Stimulated activated CD8-positive, alpha-beta memory T cell treated with anti-CD3 and anti-CD28 coated beads, Interleukin-15, amount 100 ng/mL, for 4 hours (primary cell): ENCODE measurements at places on chromosomes 2 and 18.

- DNase-seq: no peak
Measured at GRCh38 chr2:216075510-216076485, 5.8 kb downstream of the PECR start.

DNA sequence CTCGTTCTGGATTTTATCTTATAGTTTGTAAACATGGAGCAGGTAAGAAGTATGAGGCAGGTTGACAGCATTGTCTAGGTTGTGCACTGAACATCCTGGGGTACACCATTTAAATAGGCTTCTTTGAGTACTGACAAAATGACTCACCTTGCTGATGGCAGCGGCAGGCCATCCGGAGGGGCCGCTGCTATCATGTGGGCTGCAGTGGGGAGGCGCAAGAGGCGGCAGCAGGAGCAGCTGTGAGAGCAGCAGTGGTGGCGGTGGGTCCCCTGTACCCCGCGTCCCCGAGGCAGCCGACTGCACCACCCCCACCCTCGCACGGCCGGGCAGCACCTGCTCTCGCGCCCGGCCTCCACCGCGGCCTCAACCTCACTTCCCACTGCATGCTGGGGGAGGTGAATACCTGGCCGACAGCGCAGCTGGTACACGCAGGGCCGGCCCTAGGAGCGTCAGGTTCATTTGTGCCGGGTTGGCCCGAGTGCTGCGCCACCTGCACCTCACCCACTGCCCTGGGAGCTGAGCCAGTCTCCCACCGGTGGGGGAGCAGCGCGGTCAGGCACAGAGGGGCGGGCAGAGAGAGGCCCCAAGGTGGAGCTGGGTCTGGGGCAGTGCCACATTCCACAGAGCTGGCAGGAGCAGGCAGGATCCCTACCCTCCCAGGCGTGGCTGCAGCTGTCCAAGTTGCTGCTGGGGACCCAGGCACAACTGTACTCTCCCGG, 154.5 kb upstream of the RBMS1 start:
- DNase-seq: no peak

GRCh38 chr18:54776282-54776977, 51.8 kb upstream of the RAB27B start:
- DNase-seq: no peak

DNA sequence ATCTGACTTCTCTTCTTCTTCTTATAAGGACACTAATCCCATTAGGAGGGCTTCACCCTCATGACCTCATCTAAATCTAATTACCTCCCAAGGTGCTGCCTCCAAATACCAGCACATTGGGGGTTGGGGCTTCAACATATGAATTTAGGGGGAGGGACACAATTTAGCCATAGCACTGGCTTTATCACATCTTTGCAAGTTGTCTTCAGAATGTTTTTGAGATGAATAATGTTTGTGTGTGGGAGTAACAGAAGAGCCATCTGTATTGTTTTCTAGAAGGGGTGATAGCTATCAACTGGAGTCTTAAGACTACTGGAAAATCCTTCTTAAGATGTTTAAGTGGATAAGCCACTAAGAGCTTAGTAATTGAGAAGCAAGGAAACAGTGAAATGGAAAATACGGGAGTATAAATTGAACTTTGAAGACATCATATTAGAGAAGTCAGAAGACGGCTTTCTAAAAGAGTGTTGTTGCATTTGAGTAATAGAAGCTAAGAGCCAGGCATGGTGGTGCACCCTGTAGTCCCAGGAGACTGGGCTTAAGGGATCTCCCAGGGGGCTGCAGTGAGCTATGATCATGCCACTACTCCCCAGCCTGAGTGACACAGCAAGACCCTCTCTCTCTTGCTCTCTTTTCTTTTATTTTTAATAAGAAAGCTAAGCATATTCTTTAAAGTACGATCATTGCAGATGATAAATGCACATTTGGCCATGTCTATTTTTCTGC, 32.6 kb upstream of the B3GNT2 start:
- no peak for DNase-seq

- no peak for DNase-seq
Measured at GRCh38 chr18:38413193-38413592, 847.6 kb upstream of the CELF4 start.

GRCh38 chr2:54428108-54428831, 27.9 kb upstream of the SPTBN1 start:
- DNase-seq: no peak

DNA sequence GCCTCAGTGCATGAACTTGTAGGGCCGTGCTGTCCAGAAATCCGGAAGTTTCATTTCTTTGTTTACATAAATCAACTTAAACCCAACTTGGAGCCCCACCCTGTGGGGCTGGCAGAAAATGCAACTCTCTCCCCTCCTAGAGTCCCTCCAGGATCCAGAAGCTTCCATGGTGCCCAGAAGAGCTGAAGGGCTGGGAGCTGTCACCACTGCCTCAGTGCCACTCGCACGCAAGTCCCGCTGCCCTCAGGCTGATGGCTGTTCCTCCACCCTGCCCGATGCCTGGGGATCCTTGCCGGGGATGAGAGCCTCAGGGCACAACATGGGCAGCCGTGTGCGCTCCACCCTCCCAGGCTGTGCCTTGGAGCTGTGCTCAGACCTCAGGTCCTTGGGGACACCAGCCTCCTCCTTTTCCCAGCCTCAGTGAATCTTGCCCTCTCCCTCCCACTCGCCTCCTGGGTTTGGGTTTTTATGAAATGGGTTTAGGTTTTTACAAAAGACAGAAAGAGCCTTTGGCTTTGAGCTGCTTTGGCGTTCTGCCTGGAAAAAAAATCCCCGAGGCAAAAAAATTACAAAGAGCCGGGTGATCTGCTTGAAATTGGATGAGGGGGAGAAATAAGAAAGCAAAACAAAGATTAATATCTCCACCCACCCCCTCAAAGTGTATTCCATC, 155.2 kb downstream of the TWIST2 start:
- DNase-seq: no peak

DNA sequence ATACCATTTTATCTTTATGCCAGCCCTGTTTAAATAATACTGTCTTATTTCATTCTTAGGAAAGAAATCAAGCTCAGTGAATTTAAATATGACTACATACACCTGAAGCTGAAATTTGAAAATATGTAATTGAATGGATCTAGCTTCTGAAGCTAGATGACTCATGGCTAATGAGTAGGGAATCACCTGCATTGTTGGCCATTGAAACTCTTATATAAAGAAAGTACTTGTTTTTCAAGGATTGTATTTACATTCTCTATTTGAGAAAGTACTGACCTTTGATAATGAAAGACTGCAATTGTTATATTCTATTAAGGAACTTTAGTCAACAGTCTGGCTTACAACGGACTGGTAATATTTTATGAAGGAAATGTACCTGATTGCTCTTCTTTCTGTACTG, 346.7 kb upstream of the LRATD1 start:
- DNase-seq: no peak

DNA sequence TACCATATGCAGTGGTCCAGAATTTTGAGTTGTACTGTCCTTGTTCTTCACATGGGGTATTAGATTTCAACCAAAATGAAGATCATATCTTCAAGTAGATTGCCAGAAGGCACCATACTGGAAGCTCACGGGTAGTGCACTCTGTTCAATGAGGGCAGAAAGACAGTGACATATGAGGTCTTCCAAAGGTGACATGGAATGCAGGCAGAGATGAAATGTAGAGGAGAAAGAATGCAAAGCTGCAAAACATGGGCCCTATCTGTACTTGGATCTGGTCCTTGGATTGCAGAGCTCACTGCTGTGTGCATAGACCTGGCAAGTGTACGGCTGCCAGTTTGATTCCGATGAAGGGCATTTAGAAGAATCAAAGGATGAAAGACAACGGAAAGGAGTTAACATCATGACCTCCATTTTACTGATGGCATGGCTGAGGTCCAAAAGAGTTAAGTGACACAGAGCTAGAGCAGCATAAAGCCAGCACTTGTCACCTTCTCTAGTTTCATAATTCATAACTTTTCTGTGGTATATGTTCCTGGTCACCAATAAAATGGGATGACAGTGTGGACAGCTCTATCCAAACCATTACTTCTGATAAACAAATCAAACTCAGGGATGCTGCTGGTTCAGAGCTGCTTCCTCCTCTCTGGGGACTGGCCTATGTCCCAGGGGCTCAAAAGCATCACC, 64.7 kb downstream of the BCL2 start:
- no peak for DNase-seq
